Type B pancreatic cell (in vitro differentiated cells): ENCODE measurements at places on chromosomes 7 and 10. TPM values are rescaled to one million over a fixed set of nuclear protein-coding genes. Genes with fewer than 3 reads are reported as not detected.
A peak's percentile ranks its signal among the peaks of the same experiment; 100 is the strongest.

GJD4 gene
- 0.17 TPM in 1 of 2 replicates, not detected in the other for total RNA-seq

AKR1C4 gene
- total RNA-seq = 0.34 and 2.0 TPM in 2 replicates

ZDHHC6 gene
- 29.8 and 42.2 TPM in 2 replicates for total RNA-seq

IFIT1B gene
- total RNA-seq = not detected in 2 replicates

SIRT1 gene
- total RNA-seq = 22.2 and 30.4 TPM in 2 replicates

CAV2 gene
- total RNA-seq = 12.8 and 36.0 TPM in 2 replicates

SEMA4G gene
- total RNA-seq = 28.0 and 46.0 TPM in 2 replicates

FAM25G gene
- total RNA-seq = not detected in 2 replicates

FAM131B gene
- 2.1 and 6.5 TPM in 2 replicates for total RNA-seq

PRSS37 gene
- total RNA-seq = not detected in 2 replicates

IDI2 gene
- total RNA-seq = not detected in 2 replicates

LRRC17 gene
- total RNA-seq = 1.5 and 68.3 TPM in 2 replicates

DNA sequence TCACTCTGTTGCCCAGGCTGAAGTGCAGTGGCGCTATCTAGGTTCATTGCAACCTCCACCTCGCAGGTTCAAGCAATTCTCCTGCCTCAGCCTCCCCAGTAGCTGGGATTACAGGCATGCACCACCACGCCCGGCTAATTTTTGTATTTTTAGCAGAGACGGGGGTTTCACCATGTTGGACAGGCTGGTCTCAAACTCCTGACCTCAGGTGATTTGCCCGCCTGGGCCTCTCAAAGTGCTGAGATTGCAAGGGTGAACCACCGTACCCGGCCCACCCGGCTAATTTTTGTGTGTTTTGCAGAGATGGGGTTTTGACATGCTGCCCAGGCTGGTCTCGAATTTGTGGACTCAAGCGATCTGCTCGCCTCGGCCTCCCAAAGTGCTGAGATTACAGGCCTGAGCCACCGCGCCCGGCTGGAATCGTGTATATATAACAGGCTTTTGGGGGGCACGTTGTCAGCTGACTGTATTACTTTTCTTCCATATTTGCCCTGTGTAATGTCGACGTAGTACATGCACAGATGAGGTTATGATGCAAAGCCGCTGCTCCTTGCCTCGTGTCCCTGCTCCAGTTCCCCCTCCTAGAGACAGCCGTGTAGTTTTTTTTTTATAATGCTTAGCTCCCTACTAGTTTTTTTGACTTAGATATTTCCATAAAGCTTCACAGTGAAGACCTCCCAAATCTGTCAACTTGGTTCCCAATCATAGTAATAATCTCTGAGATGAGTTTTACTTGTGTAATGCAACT, 883 bp upstream of the TRA2A start:
- peak; percentile 62 for DNase-seq

GRCh38 chr7:107318523-107319160, 149.8 kb downstream of the HBP1 start:
- no peak for DNase-seq

DNA sequence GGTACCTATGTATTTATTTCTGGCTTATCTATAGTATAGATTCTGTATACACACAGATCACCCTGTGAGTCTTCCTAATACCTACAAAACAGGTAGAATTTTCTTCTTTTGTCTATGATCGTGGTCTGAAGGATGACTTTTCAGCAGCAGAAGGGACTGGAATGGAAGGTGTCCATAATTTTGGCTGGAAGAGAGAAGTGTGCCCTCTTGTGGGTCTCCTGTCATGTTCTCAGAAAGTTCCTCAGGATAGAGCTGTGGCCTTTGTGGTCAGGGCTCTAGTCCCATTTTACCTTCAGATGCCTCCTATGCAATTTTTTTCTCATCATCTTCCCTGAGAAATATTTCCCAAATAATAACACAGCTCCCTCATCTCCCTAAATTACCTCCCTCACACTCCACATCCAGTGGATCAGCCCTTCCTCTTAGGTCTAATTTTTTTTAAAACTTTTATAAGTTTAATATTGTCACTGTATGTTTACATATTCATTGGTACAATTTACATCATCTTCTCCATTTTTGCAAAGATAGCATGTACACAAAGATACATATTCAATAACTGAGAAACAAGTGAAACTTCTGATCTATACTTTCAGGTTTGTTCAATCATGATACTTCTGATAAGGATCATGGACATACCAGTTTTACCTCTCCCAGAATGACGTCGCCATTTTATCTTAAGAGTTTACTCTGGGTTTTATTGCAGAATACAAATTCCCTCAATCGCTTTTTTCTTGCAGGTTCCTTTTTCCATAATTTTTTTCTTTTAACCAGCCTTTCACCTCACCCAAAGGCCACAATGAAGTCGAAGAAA, 112.7 kb downstream of the REEP3 start:
- DNase-seq = no peak

DNA sequence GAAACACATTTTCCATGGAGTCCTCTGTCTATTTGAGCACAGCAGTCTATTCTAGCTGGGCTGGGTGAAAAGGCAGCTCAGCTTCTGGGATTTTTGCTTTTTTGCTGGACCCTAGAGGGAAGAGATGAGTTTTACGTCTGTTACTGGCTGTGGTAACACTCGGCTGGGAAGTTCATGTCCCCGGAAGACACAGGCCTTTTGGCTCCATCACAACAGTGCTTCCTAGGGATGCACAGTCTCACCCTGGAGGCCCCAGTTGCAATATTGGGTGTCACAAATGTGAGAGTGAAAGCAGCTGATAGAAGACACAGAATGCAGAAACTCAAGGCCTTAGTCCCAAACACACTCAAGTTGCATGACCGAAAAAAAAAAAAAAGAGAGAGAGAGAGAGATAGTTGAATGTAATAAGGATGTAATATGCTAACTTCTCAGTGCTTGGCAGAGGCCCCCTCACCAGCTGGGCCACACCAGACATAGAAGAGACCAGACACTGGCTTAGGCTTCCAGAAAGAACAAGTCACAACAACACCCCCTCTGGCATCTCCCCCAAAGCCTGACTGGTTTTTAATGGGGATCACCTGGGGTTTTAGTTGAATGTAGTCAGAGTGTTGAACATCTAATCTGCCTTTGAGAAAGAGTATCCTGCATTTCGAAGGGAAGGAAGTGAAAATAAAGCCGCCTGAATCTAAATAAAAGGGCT, 545.4 kb upstream of the FZD8 start:
- no peak for DNase-seq

- DNase-seq = no peak
Observed at GRCh38 chr7:36535866-36536664, 146.4 kb downstream of the ANLN start.

DNA sequence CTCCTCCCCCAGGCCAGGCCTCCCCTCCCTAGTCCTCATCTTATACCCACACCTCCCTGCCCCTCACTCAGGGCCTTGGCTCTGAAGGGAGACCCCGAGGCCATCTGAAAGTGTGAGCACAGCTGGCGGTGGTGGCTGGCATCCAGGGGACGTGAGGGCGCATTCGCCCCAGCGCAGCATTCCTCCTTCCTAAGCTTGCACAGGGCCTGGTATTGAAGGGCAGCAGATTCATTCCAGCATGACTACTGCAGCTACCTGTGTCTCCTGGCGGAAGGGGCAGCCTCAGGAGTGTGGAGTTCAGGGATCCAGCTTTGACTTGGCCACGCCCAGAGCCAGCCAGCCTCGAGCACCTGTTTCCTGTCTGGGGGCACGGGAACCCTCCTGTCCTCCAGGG, 72.6 kb downstream of the PARP12 start:
- no peak for DNase-seq

GRCh38 chr7:132402751-132403245, 173.5 kb downstream of the PLXNA4 start:
- no peak for DNase-seq

GRCh38 chr10:100982916-100983830, 4.1 kb downstream of the MRPL43 start:
- peak; percentile 63 for DNase-seq

DNA sequence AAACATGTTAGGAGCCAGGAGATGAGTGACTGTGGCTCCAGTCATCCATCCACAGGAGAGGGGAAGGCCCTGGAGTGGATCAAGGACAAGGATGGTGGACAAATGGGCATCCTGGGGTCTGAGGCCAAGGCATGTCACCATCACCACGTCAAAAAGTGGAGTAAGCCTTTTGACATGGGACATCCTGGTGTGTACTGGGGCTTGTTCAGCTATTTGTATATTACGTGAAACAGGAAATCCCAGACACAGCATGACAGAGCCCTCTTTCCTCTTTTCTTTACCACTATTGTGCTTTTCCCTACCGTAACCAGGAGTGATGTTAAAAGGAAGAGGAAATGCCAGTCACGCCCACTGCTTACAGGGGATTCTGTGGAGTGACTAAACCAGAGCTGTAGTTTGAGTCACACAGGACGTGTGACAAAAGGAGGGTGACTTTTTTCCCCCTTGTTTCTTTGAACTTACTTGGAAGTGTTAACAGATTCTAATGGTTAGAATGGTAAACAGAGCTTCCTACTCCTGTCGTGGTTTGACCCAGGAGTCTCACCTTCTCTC, 15.4 kb downstream of the ACSL5 start:
- DNase-seq = no peak

GRCh38 chr7:131100357-131101054, 227.2 kb upstream of the MKLN1 start:
- no peak for DNase-seq

GRCh38 chr7:144534196-144534595, 130.7 kb upstream of the NOBOX start:
- DNase-seq = no peak

DNA sequence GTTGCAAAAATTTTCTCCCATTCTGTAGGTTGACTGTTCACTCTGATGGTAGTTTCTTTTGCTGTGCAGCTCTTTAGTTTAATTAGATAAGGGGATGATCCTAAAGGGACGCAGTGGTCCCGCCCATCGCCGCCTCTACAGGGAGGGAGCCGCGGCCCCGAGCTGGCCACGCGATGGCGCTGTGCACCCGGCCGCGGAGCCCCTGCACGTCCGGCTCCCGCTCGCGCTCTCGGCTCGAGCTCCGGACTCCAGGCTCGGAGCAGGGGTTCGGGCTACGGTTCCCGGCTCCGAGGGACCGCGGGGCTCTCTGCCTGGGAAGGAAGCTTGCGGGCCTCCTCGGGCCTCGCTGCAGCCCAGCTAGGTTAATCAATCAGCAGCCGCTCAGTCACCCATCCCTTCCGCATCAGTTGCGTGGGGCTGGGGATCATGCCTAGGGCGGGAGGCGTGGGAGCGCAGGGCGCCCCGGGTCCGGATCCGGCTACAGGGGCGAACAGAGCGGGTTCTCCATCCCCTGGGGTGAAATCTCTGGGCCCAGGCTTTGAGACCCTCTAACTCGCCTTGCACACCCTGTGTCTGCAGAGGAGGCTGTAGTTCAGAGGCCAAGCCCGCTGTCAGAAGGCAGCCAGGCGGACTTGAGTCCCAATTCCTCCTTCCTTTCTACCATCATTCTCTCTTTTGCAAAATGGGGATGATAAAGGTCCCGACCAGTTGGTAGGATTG, 97.9 kb downstream of the WDR11 start:
- peak; percentile 90 for DNase-seq

GRCh38 chr10:133154411-133154810, 5.6 kb upstream of the KNDC1 start:
- no peak for DNase-seq

DNA sequence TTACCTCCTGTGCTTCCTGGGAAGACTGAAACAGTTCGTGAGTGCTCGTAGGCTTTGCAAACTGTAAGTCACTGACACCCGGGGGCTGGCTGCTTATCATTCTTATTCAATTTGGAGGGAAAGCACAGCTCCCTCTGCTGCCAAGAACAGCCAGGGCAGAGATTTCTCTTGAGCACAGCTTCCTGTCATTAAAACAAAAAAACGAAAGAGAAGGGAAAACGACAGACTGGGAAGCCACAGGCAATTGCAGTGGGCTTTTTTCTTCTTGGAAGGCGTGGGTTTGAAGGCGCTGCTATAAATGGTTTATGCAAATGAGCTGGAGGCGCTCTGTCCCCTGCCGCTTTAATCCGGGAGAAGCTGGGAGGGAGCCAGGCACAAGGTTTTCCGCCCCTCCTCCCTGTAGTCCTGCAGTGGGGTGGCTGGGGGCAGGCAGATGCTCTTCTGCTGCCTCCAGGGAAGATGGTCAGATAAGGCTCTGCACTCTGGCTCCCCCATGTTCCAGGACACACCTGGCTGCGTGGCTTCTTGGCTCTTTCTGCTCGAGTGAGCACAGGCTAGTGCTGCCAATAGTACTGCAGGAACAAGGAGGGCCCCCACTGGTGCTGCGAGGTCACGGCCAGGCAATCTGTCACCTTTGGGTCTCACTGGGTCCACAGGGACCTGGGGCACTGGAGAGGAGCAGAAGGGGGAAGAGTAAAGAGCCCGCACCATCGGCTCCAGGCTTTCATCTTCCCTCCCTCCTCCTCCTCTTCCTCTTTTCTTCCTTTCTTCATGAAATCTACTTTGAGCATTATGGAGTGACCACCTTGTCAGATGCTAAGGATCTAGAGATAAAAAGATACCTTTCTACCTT, 49.5 kb downstream of the NEURL1 start:
- no peak for DNase-seq

- no peak for DNase-seq
Observed at GRCh38 chr10:62433181-62433692, 59.1 kb downstream of the ZNF365 start.

- no peak for DNase-seq
Observed at GRCh38 chr7:93941945-93942344, 20.4 kb downstream of the GNG11 start.

DNA sequence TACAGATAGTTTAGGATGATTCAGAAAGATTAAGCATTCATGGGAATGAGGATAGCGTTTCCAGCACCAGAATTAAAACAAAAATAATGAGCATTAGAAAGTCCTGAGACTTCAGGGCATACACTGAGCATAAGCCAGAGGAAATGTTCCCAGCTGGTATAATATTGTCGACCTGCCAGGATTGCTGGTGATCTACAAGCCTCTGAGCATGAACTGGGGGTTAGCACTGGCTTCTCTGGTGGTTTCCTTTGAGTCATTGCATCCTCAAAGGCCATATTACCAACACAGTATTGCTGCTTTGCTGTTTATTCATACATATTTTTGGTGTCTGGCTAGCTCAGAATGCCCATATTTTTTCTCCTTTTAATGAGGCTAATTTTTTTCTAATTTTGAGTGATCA, 10.7 kb upstream of the ATRNL1 start:
- DNase-seq = no peak

DNA sequence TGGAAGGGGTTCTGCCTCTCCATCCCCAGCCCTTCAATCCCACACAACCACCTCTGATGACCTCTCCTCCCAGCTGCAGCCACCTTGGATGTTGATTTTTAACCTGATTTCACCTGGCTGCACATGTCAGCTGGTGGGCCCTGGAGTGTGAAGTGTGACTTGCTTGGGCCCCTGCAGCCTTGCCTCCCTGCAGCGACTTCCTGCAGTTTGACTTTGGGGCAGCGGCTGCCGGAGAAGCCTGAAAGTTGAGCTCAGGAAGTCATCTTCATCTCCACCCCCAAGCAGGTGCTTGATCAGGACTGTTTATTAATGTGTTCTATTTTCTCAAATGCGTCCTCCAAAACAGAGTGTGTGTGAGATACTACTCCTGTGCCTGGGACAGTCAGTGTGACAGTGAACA, 675.2 kb upstream of the GALNT17 start:
- no peak for DNase-seq

- no peak for DNase-seq
Observed at GRCh38 chr10:130999376-131000202, 311.9 kb downstream of the TCERG1L start.

DNA sequence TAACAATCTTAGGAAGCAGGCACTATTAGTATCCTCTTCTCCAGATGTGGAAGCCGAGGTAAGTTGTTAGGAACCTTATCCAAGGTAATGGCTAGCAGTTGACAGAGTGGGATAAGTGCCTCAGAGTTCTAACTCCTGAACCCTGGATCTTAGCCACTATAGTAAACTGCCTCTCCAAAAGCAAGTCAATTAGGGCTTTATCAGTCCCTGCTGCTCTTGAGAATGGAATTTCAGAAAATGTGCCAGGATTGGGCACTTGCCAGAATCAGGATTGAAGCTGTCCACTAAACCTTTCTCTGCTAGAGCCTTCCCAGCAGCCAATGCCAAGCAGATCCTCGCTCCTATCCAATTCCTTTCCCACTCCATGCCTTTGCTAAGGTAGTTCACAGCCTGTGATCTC, 777.5 kb upstream of the POM121L12 start:
- DNase-seq = no peak
